ENCODE measurements at places on chromosomes 11 and 22.
A peak's percentile ranks its signal among the peaks of the same experiment; 100 is the strongest.

- DNase-seq, result no peak
Measured at GRCh38 chr22:28570696-28571373, 108.8 kb downstream of the TTC28 start.

DNA sequence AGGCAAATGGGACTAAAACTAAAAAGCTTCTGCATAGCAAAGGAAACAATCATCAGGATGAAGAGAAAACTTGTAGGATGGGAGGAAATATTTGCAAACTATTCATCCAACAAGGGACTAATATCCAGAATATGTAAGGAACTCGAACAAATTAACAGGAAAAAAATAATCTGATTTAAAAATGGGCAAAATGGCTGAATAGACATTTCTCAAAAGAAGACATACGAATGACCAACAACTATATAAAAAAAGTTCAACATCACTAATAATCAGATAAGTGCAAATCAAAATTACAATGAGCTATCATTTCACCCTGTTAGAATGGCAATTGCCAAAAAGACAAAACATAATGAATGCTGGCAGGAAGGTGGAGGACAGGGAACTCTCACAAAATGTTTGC is 12.0 kb downstream of the OR52E1 start:
- DNase-seq, result no peak

GRCh38 chr11:22668005-22668796 is 1.8 kb downstream of the GAS2 start:
- no peak for DNase-seq

DNA sequence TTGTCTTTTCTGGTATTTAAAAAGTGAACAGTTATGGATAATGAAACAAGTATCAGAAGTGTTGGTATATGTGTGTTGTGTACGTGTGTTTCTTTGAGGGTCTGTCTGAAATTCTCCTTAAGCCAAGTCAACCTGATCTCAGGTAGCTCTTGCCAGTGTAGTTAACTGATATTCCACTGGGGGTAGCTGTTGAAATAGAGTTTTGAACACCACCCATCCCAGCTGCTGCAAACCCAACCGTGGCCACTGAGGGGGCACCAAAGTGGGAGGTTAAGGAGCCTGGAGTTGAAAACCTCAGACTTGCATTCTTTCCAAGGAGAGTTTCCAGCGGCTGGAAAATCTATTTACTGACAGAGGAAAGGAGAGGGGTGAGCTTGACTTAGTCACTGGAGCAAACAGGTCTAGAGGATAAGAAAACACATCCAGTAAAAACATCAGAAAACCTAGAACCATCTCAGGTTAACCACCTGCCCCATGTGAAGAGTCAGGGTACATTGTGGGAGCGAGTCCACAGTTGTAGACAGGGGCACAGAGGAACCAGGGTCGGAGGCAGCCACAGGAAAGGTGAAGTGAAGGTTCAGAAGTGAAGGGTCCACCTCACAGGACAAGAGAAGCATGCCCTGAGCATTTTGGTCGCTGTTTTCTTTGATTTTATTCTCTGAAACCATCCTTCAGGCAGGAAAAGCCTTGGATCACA is 8.8 kb upstream of the CUL5 start:
- peak; percentile 56 for DNase-seq

DNA sequence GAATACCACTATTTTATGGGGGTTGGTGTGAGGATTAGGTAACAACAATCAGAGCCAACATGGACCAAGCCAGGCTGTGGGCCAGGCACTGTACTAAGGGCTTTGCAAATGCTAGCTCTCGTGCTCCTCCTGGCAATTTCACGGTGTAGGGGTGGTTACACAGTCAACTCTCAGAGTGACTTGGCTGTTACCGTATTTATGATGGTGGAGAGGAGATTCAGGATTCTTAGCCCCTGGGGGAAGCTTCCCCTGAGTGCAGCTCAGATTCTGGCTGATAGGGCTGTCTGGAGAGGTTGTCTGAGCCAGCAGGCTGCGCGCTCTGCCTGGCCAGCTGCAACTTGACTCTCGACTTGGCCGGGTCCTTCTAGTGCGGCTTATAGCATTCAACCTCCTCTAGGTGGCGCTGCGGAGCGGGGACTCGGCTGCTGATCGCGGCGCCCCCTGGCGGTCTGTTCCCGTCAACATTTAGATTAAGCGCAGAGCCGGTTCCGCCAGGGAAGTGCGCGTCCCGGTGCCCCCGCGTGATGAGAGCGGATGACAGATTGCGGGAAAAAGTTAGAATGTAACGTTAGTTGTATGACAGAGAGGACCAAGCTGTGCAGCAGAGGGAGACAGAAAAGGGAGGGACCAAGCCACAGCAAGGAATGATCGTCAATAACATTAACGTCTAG is 4.5 kb upstream of the NCF4 start:
- DNase-seq, result peak; percentile 96

GRCh38 chr11:114166897-114167323 is 107.4 kb downstream of the ZBTB16 start:
- DNase-seq, result peak; percentile 48

DNA sequence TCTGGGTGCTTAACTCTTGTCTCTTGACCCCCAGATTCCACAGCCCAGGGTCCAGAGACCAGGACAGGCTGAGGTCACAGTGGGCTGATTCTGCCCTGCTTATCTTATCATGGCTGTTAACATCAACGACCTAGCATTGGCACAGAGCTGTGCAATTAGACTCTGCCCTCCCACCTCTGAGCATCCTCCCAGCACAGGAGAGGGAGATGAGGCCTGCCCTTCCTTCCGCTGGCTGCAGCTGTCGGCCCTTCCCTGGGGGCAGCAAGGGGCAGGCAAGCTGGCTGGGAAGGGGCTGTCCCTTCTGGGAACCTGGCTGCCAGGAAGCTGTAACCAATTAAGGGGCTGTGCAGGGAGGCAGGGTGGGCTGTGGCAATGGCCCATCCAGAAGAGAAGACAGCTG is 22.5 kb downstream of the LRRC10B start:
- DNase-seq, result no peak

GRCh38 chr11:121482231-121483129 is 29.7 kb upstream of the SORL1-AS1 start:
- DNase-seq, result peak; percentile 81

DNA sequence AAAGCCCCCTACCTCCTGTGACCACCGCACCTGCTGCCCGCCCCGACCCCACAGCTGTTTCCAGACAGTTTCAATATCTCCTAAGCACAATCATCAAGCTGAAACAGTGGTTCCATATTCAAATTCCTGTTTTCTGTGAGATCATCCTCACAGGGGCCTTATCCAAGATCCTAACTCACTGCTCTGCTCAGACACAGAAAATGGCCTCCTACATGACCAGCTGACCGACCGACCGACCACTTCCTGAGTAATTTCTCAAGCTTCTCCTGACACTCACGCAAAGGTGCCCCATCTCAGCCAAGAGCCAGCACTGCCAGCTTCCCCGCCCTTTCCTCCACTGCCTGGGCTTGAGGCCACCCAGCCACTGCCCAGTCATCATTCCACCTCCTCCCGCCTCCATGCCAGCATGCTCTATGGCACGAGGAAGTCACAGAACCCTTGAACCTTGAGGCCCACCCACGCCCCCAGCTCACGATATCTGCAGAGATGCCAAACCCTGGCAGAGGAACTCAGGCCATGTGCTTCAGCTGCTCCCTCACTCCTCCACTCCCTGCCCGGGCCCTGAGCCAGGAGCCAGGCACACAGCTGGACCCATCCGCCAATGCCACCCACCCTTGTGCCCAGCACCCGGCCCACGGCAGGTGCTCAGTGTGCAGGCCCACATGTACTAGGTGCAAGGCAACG is 14.0 kb downstream of the KIAA0930 start:
- no peak for DNase-seq

DNA sequence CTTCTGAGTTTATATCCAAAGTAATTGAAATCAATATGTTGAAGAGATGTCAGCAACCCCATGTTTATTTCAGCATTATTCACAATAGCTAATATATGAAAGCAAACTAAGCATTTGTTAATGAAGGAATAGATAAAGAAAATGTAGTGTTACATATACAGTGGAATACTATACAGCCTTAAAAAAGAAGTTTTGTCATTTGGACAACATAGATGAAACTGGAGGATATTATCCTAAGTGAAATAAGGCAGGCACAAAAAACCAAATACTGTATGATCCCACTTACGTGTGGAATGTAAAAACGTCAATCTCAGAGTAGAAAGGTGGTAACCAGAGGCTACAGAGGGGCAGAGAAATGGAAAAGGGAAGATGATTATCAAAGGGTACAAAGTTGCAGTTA is 10.2 kb downstream of the MRGPRX2 start:
- no peak for DNase-seq

- DNase-seq, result no peak
Measured at GRCh38 chr11:41377709-41378394, 81.6 kb downstream of the LRRC4C start.

- no peak for DNase-seq
Measured at GRCh38 chr11:2262301-2263070, 7.9 kb downstream of the ASCL2 start.

GRCh38 chr11:113457784-113458183 is 17.4 kb downstream of the DRD2 start:
- no peak for DNase-seq

GRCh38 chr11:90251599-90251998 is 28.8 kb upstream of the CHORDC1 start:
- no peak for DNase-seq

- no peak for DNase-seq
Measured at GRCh38 chr11:66970807-66971442, 4.2 kb upstream of the C11orf86 start.

- DNase-seq, result no peak
Measured at GRCh38 chr22:20899827-20900423, 17.3 kb upstream of the CRKL start.

DNA sequence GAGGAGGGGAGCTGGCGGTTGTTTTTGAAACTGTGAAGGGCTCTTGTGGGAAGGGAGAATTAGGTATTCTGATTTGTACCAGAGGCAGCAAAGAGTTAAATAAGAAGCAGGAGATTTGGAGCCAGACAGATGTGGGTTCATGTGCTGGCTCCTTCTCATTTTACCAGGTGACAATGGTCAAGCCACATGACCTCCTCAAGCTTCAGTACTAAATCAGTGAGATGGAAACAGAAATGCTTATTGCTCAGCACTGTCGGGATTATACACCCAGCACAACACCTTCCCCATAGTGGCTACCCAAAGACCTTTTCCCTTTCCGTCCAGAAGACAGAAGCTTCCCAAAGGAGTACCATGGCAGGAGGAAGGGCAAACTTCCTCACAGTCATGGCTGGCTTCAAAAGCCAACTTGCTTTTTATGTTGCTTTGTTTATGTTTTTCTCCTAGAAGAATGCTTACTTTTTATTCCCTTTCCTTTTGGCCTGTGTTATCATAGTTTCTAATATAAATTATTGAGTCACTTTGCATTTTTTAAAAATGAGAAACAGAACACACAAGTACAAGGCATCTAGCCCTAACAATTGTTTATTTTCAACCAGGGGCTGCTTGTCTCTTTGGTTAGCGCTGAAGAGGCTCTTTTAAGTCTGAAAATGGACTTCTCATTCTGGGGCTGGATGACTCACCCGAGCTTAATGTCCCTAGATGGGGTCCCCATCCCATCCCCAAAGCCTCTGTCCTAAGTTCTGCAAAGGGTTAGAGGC is 181.5 kb upstream of the ZBED5 start:
- no peak for DNase-seq

- no peak for DNase-seq
Measured at GRCh38 chr11:94002226-94002625, 18.9 kb upstream of the HEPHL1 start.

GRCh38 chr11:123531325-123531724 is 101.3 kb downstream of the GRAMD1B start:
- DNase-seq, result no peak

- DNase-seq, result no peak
Measured at GRCh38 chr11:26070714-26071380, 261.1 kb upstream of the ANO3 start.

DNA sequence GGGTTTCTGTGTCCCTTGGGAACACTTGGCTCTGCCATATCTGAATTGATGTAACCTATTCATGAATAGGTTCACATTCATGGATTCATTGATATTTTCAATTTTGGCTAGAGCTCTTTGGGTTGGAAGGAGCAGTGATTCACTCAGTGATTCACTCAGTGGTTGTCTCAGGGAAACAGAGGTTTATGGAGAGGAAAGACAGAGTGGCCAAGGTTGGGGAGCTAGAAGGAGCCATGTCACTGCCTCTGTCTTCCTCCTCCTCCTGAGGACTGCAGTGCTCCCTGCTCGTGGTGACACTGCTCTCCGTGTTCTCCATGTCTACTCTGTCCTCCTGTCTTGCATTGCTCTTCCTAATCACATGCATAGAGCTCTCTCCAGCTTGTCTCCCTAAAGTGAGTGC is 17.4 kb downstream of the CEP164 start:
- DNase-seq, result no peak

GRCh38 chr11:10762913-10763421 is 11.9 kb downstream of the CTR9 start:
- no peak for DNase-seq

DNA sequence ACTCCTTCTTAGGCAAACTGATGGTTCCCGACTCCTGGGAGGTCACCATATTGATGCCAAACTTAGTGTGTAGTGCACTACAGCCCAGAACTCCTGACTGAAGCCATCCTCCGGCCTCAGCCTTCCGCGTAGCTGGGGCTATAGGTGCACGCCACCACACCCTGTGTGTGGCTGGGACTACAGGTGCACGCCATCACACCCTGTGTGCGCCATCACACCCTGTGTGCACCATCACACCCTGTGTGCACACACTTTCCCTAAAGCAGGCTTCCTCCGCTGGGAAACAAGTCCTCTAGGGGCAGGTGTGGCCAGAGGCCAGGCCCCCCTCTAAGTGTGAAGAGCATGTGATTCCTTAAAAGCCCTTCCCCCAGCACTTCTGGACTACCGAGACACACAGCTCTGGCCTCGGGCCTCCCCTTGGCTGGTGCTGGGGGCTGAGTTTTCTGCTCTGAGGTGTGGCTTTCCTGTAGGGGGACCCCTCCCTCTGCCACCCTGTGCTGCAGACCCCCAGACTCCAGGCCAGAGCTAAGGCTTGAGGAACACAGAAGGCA is 81.7 kb downstream of the BCR start:
- DNase-seq, result no peak

GRCh38 chr22:50298937-50299784 is 8.3 kb downstream of the PLXNB2 start:
- DNase-seq, result no peak

DNA sequence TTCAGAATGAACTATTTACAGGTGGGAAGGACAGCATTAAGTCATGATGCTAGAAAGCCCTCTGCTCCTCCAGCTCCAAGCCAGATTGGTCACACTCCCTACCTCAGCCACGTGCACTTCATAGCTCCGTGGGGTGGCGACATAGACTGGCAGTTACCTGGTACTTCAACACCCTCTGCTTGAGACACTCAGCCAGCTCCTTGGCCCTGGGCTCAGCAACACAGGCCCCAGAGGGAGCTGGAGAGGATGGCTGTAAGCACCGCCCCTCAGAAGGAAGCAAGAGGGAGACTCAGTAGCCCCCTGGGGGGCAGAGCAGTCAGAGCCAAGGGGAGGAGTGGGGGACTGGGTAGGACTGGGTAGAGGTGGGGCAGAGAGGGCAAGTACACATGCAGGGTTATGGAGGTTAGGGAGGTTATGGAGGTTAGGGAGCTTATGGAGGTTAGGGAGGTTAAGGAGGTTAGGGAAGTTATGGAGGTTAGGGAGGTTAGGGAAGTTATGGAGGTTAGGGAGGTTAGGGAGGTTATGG is 102.1 kb upstream of the BID start:
- no peak for DNase-seq

GRCh38 chr22:44701824-44702478 is at the start of gene PRR5:
Gene PRR5, plus strand, starts transcription at chr22:44702204. Its CDS starts 271 bp downstream, at chr22:44702475.
- DNase-seq, result peak; percentile 91

Measured in activated CD8-positive, alpha-beta T cell treated with anti-CD3 and anti-CD28 coated beads, Interleukin-2, amount 10 ng/mL, durations not matched to agents 7 days and 5 days (primary cell).